ENCODE measurements at places on chromosomes 3 and 15.

GRCh38 chr15:89112341-89112971, 24.2 kb downstream of the ABHD2 start:
- no peak for DNase-seq

DNA sequence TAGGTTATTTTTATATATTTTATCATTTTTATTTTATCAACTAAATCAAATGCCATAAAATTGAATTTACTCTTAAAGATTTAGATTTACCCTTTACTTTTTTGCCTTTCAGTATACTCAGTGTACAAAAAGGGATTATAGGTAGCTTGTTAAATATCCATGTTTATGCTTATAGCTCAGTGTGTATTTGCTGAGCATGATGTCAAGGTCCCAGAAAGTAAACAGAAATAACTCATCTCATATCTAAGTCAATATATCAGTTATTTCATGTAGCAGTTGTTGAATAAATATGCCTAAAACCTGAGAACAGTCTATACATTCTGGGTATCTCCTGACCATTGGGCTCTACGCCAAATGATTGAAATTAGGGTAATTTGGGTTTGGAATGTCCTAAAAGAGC, 693.8 kb downstream of the NAALADL2 start:
- no peak for DNase-seq

GRCh38 chr15:39157882-39158281, 423.0 kb upstream of the THBS1 start:
- no peak for DNase-seq

GRCh38 chr3:53255423-53255774, 423 bp downstream of the TKT start:
- DNase-seq, result no peak

GRCh38 chr15:92884436-92885223, 15.5 kb upstream of the CHD2 start:
- no peak for DNase-seq

GRCh38 chr3:190811775-190812480, 50.6 kb downstream of the GMNC start:
- DNase-seq, result peak; percentile 83

GRCh38 chr15:46129145-46129544, 494.3 kb downstream of the SQOR start:
- DNase-seq, result no peak

GRCh38 chr3:155316426-155316825, 22.9 kb upstream of the STRIT1 start:
- no peak for DNase-seq

Data from H4 (cell line).